ENCODE measurements at places on chromosomes 7 and 10.

DNA sequence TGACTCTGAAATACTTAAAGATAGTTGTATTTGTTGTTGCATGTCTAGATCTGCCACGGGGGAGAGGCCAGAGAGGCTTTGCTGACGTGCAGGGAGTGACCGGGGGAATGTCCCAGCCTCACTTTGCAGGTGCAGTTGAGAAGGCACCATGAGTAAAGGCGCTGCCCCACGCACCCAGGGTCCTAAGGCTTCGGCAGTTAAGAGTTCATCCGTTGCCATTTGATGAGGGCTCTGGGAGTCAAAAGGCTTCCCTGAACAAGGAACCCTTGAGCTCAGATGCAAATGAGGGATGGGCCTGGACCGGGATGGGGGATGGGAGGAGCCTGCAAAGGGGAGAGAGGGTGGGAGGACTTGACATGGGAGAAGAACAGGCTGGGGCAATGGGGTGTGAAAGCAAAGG lies 20.4 kb downstream of the PPP2R2D start:
- DNase-seq: no peak

DNA sequence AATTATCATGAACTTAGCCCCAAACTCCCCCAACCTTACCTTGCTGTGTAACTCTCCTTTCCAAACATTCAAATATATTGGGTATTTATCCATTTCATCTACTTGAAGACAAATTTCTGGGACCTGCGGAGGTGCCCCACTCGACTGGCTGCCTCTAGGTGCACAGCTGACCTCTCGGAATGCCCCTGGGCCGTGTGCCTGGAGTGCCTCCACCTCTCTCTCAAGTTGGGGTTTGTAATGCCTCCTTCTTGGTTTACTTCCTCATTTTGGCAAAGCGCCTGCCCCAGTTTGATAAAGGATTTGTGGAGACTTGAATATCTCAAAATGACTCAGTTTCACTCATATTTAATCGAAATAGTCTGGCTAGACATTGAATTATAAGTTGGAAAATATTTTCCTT lies 16.6 kb downstream of the ZNF777 start:
- no peak for DNase-seq

DNA sequence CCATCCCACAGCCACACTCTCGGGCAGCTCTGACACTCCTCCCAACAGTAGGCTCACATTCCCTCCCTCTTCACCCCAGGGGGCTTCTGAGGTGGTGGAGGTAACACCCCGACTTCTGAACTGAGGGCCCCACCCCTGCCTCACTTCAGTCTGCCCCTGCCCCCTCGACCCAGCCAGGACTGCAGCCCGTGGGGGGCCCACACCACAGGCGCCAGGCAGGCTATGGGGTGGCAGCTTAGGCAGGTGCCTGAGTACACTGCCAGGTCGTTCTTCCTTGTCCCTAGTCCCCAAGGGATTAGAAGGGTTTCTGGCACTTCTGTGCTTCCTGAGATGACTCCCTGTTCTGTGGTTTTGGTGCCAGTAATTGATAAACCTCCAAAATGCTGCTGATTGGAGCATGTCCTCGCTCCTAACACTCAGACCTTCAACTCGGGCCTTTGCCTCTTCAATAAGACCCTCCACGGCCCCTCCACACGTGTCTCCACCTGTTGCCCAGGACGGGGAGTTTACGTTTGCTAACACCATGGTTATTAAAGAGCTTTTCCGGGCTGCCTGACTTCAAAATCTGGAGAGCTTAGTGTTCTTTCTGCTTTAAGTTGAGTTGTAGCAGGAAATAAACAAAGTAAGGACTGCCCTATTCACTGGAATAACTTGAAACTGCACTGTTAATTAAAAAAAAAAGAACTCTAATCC lies 23.8 kb upstream of the LARP4B start:
- no peak for DNase-seq

- DNase-seq: no peak
Measured at GRCh38 chr7:38977685-38978084, at the start of gene POU6F2. Gene POU6F2 (plus strand): TSS chr7:38977909. CDS start chr7:38977954, 45 bp downstream.

DNA sequence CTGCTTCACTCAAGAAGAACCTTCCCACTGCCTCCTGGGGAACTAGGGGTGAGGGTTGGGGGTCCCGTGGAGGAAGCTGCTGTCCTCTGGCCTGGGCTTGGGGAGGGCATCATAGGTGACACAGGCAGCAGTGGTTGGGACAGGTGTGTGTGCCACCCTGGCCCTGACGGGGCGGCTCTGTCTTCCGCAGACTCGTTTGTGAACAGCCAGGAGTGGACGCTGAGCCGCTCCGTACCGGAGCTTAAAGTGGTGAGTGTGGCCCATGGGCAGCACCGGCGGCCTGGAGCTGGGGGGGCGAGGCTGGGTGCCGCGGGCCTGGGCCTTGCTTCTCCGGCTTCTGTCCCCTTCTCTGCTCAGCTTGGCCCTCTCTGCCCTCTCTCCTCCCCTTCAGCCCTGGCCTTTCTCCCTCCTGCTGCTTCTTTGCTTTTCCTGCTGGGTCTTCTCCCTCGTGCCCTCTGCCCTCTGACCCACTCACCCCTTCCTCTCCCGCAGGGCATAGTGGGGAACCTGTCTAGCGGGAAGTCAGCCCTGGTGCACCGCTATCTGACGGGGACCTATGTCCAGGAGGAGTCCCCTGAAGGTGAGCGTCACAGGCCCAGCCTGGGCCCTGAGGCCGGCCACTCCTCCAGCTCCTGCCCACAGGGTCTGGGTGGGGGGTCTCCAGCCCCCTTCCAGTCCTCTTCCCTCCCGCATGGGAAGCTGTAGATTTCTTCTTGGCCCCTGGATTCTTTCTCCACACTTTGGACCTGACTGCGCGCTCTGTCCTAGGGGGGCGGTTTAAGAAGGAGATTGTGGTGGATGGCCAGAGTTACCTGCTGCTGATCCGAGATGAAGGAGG lies 30.5 kb downstream of the AGAP3 start:
- DNase-seq: no peak

DNA sequence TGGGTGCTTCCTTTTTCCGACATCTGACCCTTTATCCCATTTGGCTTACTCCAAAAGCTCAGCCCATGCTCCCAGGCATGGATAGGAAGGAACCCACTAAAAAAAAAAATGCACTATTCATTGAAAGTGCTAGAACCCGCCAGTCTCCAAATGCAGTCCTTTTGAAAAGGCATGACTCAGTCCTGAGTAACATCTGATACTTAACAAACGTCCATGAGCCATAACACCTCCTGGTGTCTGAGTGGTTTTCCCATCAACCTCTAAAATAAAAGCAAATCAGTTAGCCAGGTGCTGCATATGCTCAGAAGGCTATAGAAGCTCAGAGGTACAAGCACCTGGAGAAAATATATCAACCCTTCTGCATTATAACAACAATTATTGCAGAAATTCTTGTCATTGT lies 45.0 kb upstream of the CACUL1 start:
- DNase-seq: no peak

GRCh38 chr10:24346877-24347519 lies 138.1 kb downstream of the KIAA1217 start:
- no peak for DNase-seq

DNA sequence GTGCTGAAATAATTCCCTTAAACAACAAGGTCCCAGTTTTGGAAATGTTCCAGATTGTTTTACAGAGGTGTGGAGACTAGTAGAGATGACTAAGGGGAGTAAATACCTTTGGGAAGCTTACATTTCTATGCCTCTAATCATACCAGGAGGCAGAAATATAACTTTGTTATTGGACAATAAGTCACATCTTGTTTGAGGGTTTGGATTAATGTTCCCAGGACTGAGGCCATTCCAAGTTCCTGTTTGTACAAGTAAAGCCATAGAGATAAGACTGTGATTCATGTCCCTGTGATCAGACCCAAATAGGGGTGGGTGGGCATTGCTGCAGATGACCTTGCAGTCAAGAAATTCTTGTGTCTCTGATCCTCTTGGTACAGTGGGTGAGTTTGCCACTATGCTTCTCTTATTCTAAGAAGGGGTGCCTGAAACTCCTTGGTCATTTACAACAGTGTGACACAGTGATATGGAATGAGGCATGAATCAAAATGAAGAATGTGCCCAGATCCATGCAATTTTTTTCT lies 508.3 kb downstream of the SORCS3 start:
- no peak for DNase-seq

DNA sequence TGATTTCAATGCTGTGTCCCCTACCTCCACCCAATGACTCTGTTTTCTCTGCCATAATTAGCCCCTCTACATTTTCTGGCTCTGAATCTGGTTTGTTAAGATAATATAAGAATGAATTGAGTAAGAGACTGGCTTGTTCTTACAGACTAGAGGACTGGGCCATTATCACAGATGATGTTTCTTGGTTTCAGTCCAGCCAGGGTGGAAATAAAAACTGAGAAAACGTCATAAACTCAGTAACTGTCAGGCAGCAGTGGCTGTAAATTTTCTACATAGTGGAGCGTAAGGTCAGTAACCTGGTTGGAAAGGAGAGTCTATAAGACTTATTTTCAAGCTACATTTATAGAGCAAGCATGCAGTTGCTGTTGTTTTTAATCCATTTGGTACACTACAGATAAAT lies 485.4 kb downstream of the HTR7 start:
- DNase-seq: no peak

DNA sequence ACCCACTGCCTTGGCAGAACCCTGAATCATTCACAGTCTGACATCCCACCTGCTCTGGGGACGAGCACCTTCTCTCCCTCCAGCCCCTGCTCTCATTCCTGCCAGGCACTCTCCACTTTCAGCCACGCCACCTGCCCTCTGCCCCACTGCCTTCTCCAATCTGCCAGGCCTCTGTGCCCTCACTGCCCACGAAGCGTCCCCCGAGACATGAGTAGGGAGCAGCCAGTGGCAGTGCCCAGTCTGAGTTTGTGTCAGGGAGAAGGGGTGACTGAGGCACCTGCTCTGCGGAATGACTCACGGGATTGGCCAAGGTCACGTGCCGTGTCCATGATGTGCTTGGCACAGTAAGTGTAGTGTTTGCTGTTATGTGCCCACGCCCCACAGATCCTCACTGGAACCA lies 215.2 kb upstream of the PPP2R2D start:
- DNase-seq: no peak

- DNase-seq: no peak
Measured at GRCh38 chr10:27736396-27736795, 9.2 kb downstream of the MKX start.

GRCh38 chr10:98795467-98795866 lies 348.7 kb upstream of the HPS1 start:
- no peak for DNase-seq

- DNase-seq: no peak
Measured at GRCh38 chr7:37483627-37484026, 35.0 kb upstream of the ELMO1 start.

DNA sequence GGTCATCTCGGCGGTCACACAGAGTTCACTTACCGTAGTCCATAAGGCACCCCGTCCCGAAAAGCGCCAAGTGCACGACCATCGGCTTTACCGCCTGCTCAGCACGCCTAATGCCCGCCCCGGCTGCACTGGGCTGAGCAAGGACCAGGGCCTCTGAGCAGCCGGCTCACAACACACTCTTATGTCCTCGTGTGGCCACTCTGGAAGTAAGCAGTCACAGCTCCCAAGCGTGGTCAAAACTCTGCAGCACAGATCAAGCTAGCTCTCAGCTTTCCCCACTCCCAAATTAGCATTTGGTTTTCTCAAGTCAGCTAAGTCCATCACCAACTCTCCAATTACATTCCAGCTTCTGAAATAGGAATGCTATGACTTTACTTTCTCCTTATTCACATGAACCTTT lies 57.7 kb downstream of the MAD1L1 start:
- no peak for DNase-seq

DNA sequence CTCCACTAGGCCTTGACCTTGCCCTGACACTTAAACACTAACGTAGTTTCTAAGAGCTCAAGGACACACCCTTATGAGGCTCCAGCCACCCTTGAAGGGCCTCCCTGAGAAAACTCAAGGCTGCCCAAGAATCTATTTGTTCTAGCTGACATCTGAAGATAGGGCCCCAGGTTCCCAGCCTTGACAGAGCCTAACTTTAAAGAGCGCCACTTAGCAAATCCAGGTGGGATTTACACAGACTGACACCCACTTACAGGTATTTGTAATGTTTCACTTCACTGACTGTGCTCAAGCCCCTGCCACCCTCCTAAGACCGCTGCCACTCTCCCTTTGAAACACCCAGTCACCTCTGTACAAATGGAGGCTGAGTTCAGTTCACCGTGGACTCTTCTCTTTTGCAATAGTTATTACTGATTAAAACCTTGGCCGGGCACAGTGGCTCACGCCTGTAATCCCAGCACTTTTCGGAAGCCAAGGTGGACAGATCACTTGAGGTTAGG lies 90.4 kb downstream of the SVOPL start:
- DNase-seq: no peak

GRCh38 chr7:22351329-22351692 lies 5.6 kb downstream of the RAPGEF5 start:
- DNase-seq: no peak
